ENCODE measurements at places on chromosomes 4 and X.

- DNase-seq: peak; percentile 50
Measured at GRCh38 chr4:17511509-17511949, 361 bp downstream of the QDPR start.

GRCh38 chr4:4791299-4792111, 68.0 kb upstream of the MSX1 start:
- DNase-seq: no peak

DNA sequence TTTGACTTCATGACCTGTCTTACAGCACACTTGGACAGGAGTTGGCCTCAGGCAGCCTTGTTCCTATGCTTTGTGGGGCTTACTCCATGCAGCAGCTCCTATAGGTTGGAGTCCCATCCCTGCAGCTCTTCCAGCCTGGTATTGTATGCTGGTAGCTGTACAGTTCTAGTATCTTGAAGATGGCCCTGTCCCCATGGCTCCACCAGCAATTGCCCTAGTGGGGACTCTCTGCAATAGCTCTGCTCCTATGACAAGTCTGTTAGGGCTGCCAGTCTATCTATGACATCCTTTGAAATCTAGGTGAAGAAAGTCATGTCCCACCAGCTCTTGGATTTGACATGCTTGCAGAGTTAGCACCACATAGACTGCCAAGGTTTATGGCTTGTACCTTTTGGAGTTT, 252.6 kb downstream of the ANTXR2 start:
- DNase-seq: no peak

GRCh38 chr4:78800965-78801364, 24.8 kb downstream of the BMP2K start:
- no peak for DNase-seq
